ENCODE measurements at places on chromosomes 5 and 9. TPM values are rescaled to one million over a fixed set of nuclear protein-coding genes. Genes with fewer than 3 reads are reported as not detected.

GRCh38 chr9:132645711-132646110 lies 24.1 kb downstream of the DDX31 start:
- H3K4me3 ChIP-seq, result no peak overlapping the region
- H3K36me3 ChIP-seq, result peaks cover 97% of the 10 kb centered on the region
- H3K27me3 ChIP-seq, result no peaks in the 10 kb centered on the region
- H3K27ac ChIP-seq, result no peak overlapping the region
- DNase-seq, result no peak

- H3K27me3 ChIP-seq, result no peaks in the 10 kb centered on the region
- no peaks in the 10 kb centered on the region for H3K36me3 ChIP-seq
- H3K4me1 ChIP-seq, result peaks cover 6% of the 10 kb centered on the region
- no peak overlapping the region for H3K4me3 ChIP-seq
- no peak overlapping the region for H3K27ac ChIP-seq
- DNase-seq, result no peak
These were observed 12.8 kb downstream of the FGFR4 start for GRCh38 chr5:177099422-177100093.

The DELE1 gene
- total RNA-seq, result 74.1 TPM

The PCDHGB4 gene
- total RNA-seq, result 3.2 TPM

The PCDHGA5 gene
- total RNA-seq, result 1.3 TPM

DNA sequence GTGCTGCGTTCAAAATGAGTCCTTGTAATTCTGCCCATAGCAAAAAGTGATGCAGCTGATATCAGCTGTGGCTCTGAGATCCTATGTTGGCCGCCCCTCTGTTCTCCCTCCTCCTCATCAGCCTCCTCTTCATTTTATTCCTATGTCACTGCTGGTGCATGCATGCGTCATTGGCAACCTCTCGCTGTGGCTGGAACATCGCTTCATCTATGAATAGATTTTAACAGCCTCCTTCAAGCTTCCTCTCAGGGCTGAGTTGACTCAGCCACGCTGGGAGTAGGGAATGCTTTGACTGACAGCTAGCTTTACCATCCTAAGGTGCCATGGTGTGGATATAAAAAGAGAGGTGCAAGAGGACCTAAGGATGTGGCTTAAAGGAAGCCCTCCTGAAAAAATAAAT lies 303.5 kb downstream of the PLK2 start:
- H3K4me3 ChIP-seq, result no peak overlapping the region
- no peaks in the 10 kb centered on the region for H3K36me3 ChIP-seq
- H3K4me1 ChIP-seq, result no peaks in the 10 kb centered on the region
- DNase-seq, result no peak
- H3K27ac ChIP-seq, result no peak overlapping the region

DNA sequence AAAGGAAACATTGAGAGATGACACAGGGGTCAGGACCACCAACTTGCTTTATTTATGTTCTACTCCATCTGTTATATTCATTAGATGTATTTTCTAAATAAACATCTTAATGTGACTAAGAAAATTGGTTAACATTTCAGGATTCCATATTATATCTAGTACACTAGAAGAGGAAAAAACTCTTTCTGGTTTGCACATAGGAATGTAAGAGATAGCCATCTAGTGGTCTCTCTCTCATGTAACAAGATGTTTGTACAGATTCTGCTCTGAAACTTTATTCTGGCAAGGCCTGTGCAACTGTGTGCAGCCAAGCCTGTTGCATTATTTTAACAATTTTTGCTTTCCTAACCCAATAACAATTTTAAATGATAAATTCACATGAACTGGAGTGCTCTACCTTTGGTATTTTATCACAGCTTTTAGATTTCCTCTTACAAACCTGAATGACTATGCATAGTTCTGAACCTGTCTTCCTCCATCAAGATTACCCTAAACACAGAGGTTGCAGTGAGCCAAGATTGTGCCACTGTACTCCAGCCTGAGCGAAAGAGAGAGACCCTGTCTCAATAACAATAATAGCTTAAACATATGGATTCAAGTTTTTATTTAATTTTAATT lies 148.2 kb downstream of the GIN1 start:
- H3K27me3 ChIP-seq, result no peaks in the 10 kb centered on the region
- DNase-seq, result no peak
- H3K36me3 ChIP-seq, result no peaks in the 10 kb centered on the region

DNA sequence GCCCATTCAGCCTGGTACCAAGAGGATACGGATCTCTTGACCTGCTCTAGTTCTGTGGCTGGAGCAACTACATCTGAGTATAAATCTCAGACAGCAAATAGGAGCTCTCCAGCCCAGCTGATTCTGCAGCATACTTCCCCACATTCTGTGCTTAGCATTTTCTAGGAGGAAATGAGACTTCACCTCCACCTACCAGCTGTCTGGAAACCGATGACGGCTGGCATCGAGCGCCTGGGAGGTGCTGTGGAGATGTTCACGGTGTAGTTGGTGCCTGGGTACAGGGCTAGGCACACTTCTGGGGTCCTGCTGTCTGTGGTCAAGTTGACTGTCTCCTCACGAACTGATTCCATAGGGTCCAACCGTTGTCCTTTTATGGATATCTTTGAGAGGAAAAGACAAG lies 63.6 kb downstream of the SUSD1 start:
- H3K4me3 ChIP-seq, result no peak overlapping the region
- DNase-seq, result no peak
- H3K4me1 ChIP-seq, result no peaks in the 10 kb centered on the region
- no peaks in the 10 kb centered on the region for H3K27me3 ChIP-seq

The BTNL3 gene
- 0.42 TPM for total RNA-seq

DNA sequence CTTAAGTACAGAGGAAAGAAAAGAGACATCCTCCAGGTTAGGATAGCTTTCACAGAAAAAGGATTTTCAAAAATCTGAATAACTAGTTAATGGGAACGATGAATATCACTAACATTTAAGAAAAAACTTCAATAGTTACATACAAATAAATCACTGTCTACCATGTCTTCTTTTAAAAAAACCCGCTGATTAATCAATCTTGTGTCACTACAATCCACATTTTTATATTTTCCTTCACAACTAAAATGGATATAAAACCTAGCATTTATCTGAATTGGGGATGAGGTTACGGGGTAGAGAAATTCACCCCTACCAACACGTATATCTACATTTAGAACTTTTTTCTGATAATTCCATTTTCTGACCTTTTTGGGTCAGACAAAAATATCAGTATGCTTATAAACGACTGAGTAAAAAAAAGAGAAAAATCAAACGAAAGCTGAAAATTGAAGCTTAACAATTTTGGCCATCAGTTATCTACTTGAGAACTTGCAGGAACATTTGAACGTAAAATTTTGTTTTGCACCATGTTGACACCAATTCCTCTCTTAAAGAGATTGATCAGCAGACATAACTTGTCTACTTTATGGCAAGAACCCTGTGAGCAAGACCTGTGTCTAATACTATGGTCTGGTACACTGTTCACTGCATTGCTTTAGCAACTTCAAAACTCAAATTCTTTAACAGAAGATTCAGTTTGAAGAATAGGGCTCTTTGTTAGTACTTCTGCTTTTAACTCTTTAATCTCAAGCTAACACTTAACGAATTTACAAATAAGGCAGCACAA lies 4.8 kb downstream of the NR3C1 start:
- H3K36me3 ChIP-seq, result no peaks in the 10 kb centered on the region
- DNase-seq, result no peak
- H3K4me1 ChIP-seq, result peaks cover 83% of the 10 kb centered on the region

DNA sequence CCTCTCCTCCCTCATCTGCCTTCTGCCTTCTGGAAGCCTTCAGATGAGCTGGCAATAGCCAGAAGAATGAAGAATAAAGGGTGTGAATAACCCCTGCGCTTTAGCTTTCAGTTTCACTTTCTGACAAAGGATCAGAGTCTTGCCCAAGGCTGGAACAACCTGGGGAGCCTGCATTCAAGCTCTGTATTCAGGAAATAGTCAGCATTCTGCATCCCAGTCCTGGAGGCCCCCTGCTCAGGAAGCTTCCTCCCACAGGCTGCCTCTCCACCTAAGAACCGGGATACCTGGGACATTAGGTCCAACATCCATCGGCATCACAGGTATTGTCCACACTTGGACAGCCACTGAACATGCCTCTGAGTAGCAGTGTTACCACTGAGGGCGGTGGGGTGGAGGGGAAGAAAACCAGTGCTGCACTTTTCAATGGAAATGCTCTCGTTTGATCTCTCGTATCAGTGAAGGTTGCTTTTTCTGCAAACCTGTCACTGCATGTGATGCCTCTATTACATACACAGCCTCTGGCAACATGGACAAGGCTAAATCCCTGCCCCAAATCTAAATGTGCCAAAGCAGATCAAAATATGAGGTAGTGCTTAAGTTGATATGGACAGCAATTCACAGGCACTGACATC lies 39.8 kb upstream of the ACO1 start:
- no peaks in the 10 kb centered on the region for H3K27me3 ChIP-seq
- no peaks in the 10 kb centered on the region for H3K36me3 ChIP-seq
- H3K4me1 ChIP-seq, result no peaks in the 10 kb centered on the region
- H3K4me3 ChIP-seq, result no peak overlapping the region
- no peak for DNase-seq
- H3K27ac ChIP-seq, result no peak overlapping the region

DNA sequence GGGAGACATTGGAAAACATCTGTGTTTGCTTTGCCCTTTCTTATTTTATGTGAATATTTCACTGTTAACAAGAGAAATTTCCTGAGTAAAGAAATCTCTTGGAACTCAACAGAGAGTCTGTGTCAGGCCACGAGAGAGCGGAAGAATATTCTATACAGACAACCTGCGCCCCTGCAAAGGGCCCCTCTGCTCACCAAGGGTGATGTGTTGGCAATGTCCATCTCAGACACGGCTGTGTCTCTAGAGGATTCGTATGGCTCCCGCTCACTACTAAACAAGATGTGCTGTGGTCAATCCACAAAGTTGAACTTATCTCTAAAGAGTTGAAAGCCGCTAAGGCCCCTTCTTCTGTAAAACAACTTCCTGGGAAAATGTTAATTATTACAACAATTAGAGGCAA lies 241.0 kb upstream of the IRX1 start:
- H3K36me3 ChIP-seq, result no peaks in the 10 kb centered on the region
- DNase-seq, result no peak
- H3K4me1 ChIP-seq, result no peaks in the 10 kb centered on the region
- H3K27me3 ChIP-seq, result no peaks in the 10 kb centered on the region

DNA sequence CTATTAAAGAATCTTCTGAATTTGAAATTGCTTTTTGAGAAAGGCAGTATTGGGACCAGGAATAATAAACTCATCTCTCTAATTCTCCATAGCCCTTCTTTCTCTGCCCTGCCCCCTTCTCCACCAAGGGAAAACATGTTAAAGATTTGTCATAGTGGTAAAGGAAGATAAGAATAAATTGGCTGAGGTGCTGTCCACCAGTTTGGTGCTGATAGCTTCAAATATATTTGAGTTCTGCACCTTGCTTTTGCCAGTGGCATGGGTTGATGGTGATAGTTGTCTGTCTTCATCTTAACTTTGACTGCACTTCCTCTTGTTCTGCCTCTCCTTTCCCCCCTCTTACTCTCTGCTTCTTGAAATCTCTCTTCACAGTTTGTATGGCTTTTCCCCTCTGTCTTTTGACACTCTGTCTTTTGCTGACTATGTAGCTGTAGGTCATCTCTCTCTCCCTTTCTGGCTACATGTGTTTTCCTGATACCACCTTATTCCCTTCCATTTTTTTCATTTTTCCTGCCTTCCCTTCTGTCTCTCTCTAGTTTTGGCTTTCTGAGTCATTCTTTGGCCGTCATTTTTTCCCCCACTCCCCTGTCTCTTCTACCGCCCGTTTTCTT lies 56.6 kb downstream of the NDUFS4 start:
- H3K36me3 ChIP-seq, result no peaks in the 10 kb centered on the region
- no peak for DNase-seq
- H3K4me3 ChIP-seq, result no peak overlapping the region
- H3K4me1 ChIP-seq, result peaks cover 8% of the 10 kb centered on the region
- H3K27ac ChIP-seq, result no peak overlapping the region

The ADGRV1 gene
- 35.4 TPM for total RNA-seq

DNA sequence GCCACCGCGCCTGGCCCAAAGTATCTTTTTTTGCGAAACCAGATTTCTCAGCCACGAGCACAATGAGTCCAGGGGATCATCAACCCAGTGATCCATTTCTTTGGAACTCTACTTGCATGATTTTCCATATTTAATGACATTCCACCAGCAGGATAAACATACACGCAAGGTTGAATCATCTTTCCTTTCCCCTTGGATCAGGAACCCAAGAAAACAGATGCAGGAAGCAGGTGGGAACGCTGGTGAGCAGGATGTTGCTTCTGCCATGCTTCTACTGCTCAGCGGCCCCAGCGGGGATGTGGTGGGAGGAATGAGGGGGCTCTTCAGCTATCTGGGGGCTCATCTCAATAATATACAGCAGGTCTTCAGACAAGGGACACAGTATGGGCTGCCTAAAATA lies 118.2 kb downstream of the SEC61B start:
- H3K27ac ChIP-seq, result no peak overlapping the region
- H3K4me3 ChIP-seq, result no peak overlapping the region
- no peaks in the 10 kb centered on the region for H3K27me3 ChIP-seq
- no peak for DNase-seq
- H3K4me1 ChIP-seq, result no peaks in the 10 kb centered on the region
- H3K36me3 ChIP-seq, result no peaks in the 10 kb centered on the region

DNA sequence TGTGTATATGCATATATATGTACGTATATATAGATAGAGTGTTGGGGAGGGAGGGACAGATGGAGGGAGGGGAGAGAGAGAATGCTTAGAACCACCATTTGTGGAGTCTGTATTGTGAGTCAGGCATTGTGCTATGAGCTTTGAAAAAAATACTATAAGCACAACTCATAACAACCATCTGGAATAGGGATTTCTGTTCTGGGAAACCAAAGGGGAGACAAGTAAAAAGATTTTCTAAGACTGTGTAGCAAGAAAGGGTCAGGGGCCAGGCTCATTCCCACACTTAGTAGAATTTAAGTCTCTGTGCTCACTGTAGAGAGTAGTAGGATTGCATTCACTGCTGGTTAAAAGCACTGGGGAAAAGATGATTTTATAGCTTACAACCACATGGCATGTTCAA lies 202.3 kb upstream of the SGCD start:
- no peaks in the 10 kb centered on the region for H3K36me3 ChIP-seq
- no peak overlapping the region for H3K27ac ChIP-seq
- no peak for DNase-seq
- no peaks in the 10 kb centered on the region for H3K4me1 ChIP-seq

GRCh38 chr9:134127616-134128015 lies 8.3 kb upstream of the WDR5 start:
- no peaks in the 10 kb centered on the region for H3K4me1 ChIP-seq
- no peaks in the 10 kb centered on the region for H3K36me3 ChIP-seq
- H3K27ac ChIP-seq, result no peak overlapping the region
- peak; percentile 28 for DNase-seq
- no peak overlapping the region for H3K4me3 ChIP-seq

GRCh38 chr5:82283893-82284292 lies 5.7 kb upstream of the RPS23 start:
- H3K4me1 ChIP-seq, result no peaks in the 10 kb centered on the region
- DNase-seq, result no peak
- H3K4me3 ChIP-seq, result no peak overlapping the region
- H3K27ac ChIP-seq, result no peak overlapping the region
